ENCODE measurements at places on chromosomes 2 and 18.
A peak's percentile ranks its signal among the peaks of the same experiment; 100 is the strongest.

- DNase-seq: no peak
These were observed 112.6 kb downstream of the CERS6 start for GRCh38 chr2:168568476-168569267.

DNA sequence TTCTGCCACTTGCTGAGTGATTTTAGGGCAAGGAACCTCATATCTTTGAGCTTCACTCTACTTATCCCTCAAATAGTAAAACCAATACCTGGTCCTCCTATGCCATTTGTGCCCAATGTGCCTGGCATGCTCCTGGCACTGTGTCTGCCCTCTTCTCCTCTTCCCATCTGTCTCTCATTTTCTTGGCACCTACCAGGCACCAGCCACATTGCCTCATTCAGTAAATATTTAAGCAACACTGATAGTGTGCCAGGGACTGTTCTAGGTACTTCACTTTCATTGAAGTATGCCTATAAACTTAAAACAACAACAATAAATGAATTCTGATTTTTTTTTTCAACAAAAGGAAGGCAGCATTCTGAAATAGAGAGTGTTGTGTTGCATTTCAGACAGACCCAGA is 15.1 kb upstream of the BOD1L2 start:
- DNase-seq: no peak

DNA sequence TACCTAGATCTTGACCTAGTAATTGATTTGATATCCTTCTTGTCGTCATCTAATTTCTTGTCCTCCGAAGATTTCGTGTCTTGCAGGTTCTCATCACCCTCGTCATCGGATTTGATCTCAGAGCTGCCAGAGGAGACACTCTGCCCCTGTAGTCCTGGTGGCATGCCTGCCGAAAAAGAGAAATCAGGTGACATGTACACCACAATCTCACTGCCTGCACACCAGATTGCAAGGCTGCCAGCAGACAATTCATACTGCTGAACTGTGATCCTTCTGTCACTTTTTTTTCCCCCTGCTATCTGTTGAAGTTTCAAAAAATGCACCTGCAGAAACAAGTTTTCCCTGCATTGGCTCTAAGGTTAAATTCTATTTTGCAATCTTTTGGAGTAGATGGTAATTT is 273.2 kb upstream of the CCDC68 start:
- DNase-seq: no peak

- DNase-seq: no peak
These were observed 253.2 kb upstream of the SP5 start for GRCh38 chr2:170461889-170462288.

DNA sequence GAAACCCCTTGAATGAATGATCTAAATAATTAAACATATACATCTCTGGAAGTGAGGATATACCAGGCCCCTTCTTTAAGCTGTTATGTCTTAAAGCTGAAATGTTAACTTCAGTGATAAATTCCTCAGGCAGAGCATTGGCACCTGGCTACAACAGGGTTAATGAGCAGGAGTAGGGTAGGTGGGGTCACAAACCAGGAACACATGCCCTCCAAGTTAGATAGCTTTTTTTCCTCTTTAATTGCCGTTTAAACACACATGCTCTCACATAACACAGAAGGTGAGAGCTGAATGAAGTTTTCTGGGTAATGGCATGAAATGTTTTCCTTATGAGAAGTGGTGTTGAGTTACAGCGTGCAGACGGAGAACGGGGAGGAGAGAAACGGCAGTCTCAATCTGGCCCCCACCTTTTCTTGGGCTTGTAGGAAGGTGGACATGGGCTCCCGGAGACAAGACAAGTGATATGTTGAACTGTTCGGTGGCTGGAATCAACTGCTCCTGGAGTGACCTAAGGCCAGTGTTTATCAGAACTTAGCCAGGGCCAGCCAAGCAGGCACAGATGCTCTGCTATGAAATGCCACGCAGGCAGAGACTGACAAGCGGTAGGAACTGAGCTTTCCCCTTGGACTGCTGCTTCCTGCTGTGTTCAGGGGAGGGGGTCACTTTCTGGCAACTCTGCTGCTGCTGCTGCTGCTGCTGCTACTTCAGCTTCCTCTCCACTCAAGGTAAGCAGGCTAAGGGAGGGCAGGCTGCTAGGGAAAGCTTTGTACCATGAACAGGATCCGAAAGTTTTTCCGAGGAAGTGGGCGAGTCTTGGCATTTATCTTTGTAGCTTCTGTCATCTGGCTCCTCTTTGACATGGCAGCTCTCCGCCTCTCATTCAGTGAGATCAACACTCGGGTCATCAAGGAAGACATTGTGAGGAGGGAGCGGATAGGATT is at the start of gene GALNT5:
TSS of gene GALNT5 (plus strand) at position 394 of the 941 bp plus-strand sequence. CDS start at position 772, 378 bp downstream.
- no peak for DNase-seq

- no peak for DNase-seq
These were observed 122.6 kb downstream of the PLEKHA3 start for GRCh38 chr2:178602901-178603300.

- DNase-seq: no peak
These were observed 264.4 kb downstream of the KCNE4 start for GRCh38 chr2:223316342-223316741.

DNA sequence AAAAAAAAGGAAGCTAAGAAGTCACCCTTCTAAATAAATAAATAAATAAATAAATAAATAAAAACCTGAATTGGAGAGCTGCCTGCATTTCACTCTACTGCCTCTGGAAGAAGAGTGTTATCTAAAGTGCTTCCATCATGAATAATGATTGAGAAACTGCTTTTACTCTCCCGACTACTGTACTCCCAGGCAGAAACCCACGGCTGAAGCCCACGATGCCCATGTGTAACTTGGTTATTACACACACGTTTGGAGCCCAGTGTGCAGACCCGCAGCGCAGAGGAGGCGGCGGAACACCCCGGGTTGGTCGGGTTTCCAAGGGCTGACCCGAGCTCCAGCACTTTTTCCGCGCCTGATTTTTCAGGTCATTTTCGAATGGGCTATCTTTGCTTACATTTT is 697 bp upstream of the SPATS2L start:
- DNase-seq: no peak

GRCh38 chr2:172856606-172857005 is 121.0 kb downstream of the RAPGEF4 start:
- DNase-seq: no peak

DNA sequence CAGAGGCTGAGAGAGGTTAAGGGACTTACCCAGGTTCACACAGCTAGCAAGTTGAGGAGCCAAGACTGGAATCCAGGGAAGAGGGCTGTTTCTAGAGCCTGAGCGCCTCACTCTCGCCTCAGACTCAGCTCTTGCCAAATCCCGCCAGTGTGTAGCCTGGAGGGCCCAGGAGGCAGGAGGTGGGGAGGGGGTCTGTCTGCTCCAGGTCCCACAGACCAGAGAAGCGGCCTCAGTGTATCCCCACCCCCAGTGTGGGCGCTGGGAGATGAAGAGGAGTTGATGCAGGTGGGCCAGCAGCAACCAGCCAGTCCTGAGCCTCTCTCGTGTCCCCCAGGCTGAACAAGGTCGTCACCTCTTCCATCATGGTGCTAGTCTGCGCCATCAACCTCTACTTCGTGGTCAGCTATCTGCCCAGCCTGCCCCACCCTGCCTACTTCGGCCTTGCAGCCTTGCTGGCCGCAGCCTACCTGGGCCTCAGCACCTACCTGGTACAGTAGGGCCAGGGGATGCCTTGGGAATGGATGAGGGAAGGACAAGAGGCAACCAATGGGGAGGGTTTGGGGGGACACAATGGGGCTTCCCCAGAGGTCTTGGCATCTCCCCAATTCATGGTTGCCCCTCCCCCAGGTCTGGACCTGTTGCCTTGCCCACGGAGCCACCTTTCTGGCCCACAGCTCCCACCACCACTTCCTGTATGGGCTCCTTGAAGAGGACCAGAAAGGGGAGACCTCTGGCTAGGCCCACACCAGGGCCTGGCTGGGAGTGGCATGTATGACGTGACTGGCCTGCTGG is 5.2 kb upstream of the CTDSP1 start:
- no peak for DNase-seq

DNA sequence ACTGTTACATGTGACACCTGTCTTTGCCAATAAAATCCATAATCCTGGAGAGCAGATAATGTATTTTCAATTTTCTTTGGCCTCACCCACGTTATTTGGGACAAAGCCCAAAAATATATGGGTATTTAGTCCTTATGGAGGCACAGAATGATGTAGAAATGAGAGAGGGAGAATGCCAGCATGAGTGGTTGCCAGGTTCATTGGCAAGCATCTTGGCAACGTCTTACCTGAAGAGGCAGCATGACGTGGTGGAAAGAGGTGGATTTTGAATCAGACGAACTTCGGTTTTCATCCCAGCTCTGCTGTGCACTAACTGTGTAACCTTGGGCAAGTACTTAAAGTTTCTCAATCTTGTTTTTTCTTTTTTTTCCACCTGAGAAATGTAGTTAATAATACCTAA is 969.6 kb upstream of the PIK3C3 start:
- DNase-seq: no peak

DNA sequence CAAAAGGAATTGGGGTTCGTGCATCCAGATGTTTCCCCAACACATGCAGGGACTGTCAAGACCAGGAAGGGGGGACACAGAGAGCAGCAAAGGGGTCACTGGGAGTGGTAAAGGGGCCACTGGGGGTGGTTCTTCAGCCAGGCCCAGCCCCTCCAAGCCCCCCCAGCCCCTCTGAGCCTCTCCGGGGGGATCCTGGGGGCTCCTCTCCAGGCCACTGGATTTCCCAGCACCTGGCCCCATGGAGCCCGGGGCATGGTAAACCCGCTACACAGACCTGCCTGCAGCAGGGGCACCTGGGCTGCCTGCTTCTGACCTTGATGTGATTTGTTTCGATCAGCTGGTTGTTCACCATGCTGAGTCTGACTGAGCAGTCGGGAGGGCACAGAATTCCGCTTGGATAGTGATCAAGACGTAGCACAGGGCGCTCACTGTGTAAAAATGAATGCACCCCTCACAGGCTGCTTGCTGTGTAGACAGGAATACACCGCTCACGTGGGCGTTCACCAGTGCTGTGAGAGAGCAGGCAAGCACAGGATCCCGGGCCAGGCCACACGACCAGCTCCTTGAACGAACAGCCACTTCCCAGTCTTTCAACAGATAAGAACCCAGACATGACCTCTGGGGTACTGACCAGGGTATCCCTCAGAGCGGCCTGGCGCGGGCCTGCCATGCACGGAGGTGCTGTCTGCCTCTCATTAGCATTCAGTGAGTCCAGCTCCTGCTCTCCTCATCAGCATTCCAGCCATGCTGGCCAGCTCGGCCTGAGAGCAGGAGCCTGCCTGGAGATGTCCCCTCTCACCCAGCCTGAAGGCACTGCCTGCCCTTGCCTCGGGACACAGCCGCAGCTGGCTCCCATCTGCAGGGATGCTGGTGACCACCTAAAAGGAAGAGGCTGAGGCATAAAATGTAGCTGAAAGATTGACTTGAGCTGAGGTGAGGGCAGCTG is 73.3 kb upstream of the OTOS start:
- no peak for DNase-seq

DNA sequence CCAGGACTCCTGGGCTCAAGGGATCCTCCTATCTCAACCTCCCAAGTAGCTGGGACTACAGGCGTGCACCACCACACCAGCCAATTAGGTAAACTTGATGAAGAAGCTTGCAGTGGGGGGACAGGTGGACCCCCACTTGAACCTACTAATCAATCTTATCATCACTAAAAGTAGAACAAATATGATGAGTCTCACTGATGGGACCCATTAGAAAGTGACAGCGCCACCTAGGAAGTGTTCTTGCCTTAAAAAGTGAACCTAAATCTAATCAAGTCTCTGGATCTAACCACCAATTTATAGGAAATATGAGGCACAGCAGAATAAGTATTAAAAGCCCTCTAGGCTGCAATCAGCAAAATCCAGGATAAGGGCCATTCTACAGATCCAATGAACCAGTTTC is 79.2 kb downstream of the BIN1 start:
- no peak for DNase-seq

DNA sequence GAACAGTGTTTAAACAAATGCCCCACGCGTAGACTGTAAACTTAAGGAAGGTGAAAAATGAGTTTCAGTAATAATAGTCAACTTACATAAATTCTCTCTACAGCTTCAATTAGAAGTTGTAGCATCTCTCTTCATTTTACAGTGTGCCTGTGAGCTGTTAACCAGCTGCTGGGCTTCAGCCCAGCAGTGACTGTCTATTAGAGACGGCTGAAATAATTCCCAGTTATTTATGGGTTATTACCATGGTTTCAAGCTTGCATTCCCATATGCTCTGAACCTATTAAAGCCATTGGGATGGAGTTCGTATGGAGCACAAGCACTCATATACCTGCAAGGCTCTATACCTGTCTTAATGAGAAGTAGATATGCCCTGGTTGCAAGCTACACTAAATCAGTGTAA is 501.1 kb downstream of the CNTNAP5 start:
- DNase-seq: no peak

DNA sequence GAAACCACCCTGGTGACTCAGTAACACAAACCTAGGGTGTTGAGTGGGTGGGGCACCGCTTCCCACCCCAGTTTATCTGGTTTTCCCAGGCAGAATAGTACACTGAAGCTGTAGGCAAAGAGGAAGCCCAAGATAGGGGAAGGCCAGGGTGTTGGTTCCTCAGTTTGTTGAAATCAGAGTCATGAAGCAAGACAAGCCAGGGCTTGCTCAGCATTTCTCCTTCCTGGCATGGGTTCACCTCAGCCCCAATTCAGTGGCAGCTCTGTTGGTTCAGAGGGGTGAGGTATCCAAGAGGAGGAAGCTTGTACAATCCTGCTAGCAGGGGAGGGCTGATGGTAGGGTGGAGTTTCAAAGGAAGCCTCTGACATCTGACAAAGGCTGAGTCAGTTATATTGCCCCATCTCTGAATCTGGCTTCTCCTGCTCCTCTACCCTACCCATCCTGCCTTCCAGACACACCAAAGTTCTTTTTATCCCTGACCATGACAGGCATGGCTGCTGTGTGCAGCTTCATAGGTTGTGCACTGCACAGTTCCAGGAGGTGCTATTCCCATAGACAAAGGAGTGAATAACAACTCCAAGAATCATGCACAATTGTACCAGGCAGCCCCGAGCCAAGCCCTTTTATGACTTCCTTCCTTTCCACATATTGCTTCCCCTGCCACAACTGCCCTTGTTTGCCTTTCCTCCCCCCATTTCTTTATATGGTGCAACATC is 24.9 kb upstream of the RAB10 start:
- no peak for DNase-seq

GRCh38 chr18:55245211-55245614 is 286.0 kb upstream of the CCDC68 start:
- no peak for DNase-seq

GRCh38 chr18:9017167-9017904 is 85.2 kb upstream of the NDUFV2 start:
- peak; percentile 63 for DNase-seq

- no peak for DNase-seq
These were observed 986.3 kb upstream of the CELF4 start for GRCh38 chr18:38551881-38552280.

GRCh38 chr18:72910045-72910444 is 42.3 kb upstream of the NETO1 start:
- DNase-seq: no peak
